ACHN (cell line): ENCODE measurements at places on chromosomes 11 and 22.

GRCh38 chr11:126109941-126110731 lies 47.5 kb upstream of the CDON start:
- no peak for DNase-seq

- DNase-seq, result no peak
These were observed 148.3 kb downstream of the JRKL start for GRCh38 chr11:96538104-96538503.

DNA sequence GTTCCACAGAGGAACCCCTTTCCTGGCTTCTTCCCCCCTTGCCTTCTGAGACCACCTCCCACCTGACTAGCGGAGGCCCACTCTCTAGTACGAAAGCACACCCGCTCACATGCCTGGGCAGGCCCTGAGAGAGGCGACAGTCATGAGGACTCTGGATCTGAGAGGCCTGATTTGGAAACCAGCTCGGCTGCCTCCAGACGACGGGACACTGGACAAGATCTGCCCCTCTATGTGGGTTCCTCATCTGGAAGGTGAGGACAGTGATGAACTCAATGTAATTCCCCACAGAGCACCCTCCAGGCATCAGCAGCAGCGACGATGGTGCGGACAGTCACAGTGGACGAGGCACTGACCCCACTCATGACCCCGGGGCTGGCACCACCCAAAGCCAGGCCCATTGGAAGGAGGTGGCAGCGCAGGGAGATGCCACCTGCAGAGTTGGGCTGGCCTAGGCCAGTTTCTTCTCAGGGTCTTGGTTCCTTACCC lies 7.5 kb downstream of the SULT4A1 start:
- DNase-seq, result no peak

DNA sequence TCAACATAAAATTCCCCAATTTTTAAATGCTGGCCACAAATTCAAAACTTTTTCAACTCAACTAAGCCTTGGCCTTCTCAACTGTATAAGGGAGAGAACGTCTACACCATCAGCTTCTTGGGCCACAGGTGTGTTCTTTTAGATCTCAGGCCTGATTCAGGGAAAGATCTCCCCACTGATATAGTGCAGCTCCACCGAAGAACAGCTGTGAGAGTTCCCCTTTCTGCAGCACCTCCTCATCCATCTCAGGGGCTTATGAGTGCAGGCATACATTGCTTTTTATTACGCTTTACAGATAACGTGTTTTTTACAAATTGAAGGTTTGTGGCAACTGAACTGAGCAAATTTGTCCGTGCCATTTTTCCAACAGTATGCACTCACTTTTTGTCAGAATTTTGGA lies 8.0 kb upstream of the CD82 start:
- no peak for DNase-seq

- no peak for DNase-seq
These were observed 863.6 kb downstream of the FAM181B start for GRCh38 chr11:81870066-81870412.

DNA sequence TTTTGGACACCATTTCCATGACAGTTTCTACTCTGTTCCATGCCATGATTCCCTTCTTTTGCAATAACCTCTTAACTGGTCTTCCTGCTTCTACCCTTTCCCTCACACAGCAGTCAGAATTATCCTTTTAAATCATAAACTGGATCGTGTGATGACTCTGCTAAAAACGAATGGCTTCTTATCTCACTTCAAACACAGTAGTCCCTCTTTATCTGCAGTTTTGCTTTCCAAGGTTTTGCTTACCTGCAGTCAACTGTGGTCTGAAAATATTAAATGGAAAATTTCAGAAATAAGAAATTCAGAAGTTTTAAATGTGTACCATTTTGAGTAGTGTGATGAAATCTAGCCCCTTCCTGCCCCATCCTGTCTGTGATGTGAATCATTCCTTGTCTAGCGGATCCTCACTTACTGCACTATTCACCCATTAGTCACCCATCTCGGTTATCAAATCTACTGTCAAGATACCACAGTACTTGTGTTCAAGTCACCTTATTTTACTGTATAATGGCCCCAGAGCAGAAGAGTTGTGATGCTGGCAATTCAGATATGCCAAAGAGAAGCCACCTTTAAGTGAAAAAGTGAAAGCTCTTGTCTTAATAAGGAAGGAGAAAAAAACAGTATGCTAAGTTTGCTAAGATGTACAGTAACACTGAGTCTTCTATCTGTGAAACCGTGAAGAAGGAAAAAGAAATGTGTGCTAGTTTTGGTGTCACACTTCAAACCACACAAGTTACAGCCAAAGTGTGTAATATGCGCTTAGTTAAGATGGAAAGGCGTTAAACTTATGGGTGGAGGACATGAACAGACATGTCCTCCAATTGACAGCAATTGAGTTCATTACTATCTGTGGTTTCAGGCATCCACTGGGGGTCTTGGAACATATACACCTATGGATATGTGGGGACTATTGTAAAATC lies 283.0 kb downstream of the DDX10 start:
- DNase-seq, result peak; percentile 3

DNA sequence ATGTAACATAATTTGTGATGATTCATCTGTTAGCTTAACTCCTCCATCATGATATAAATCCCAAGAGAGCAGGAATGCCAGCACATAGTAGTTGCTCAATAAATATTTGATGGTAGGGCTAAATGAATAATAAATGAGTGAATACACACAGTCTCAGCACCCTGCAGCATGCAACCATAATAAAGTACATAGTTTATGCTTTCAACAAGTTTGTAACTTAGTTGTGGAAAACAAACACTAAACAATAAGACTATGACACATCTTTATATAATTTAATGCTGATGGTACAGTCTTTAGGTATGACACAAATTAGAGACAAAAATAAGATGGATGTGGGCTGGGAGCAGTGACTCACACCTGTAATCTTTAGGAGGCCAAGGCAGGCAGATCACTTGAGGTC lies 3.8 kb downstream of the ALKBH8 start:
- no peak for DNase-seq

DNA sequence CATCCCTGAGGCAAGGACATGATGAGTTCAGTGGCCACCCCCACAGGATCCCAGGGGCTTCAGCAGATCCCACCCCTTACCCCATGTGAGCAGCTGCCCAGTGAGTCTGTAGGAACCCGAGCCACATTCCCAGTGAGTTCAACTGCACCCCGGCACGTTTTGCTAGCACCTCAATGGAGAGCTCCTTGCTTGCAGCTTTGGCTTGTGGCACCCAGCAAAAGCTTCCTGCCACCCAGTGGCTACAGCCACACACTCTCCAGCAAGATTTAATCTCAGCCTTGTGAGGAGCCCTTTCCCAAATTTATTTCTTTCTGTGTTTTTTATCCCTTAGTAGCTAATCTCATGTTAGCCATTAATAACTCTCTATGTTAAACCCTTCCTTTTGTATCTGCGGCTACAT lies 4.0 kb downstream of the SAA1 start:
- no peak for DNase-seq

GRCh38 chr11:4704054-4704789 lies at the start of gene MMP26:
MMP26 (plus strand) TSS chr11:4704784.
- no peak for DNase-seq

DNA sequence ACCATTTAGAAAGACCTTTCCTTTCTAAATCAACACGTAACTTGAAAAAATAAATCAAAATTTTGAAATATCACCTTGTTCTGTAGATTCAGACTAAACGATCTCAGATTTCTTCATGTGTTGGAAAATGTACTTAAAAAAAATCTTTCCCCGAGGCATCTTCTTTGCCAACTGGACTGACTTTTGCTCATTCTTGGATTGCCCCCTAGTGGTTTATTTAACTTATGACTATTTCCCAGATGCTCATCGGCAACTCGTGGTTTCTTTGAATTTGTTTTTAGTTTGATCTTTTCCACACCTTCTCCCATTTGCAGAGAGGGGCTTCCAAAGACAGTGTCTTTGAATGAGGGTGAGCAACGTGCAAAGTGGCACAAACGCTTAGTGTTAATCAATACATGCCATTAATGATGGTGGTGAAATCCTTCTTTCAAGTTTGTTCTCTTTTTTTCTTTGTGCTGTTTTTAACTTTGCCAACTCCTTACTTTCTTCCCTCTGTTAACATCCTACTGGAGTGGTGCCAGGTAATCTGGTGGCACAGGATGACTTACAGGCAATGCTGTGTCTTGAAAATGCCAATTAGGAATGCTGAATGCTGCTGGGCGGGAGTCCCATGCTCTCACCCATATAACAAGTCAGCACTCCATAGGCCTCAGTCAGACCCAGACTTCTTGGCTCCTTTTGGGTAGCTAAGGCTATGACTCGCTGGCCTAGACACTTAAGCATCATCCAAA lies 18.3 kb downstream of the PRSS23 start:
- DNase-seq, result peak; percentile 77

DNA sequence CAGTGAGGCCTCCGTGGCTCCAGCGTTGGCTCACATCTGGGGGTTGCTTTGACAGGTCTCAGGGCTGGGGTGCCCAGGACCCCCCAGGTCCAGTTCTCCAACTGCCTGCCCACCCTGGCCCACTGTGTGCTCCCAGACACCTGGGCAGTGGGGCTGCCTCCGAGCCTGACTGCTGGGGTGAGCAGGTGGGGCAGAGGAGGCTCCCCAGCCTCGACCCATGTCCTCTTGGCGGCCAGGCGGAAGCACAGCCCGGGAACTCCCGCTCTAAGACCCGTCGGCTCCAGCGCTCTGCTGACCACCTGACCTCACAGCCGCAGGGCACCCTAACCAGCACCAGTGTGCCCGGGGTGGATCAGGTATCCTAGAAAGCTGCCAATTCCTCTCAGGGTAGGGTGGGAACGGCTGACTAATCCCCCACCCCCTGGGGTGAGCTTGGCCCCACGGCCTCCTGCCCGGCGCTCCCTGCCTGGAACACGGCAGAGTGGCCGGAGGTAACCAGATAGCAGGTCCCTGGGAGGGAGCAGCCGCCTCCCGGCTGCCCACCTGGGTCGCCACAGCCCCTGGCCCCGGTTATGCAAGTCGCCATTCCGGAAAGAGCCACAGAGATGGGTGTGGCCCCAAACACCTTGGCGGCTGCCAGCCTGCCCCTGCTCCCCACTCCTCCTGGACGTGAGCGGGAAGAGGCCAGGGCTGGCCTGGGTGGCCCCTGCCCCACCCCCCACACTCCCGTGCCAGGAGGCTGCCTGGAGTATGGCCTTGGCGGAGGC lies 19.2 kb upstream of the MUC5B start:
- no peak for DNase-seq

DNA sequence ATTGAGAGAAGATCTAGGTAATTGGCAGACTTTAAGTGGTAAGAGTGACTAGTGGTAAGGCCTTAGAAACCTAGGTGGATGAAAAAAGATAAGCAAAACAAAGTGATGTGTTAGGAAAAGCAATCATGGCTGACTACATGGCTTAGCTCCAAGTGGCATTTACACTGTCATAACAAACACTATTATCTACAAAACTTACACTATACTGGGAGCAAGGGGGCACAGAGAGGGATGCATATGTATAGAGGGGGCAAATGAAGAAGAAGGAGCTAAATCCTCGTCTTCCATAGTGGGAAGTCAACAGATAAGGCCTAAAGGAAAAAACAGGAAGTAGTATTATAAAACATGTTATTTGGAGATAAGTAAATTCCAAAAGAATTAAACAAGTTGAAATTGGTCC lies 32.5 kb downstream of the ADORA2A start:
- no peak for DNase-seq

DNA sequence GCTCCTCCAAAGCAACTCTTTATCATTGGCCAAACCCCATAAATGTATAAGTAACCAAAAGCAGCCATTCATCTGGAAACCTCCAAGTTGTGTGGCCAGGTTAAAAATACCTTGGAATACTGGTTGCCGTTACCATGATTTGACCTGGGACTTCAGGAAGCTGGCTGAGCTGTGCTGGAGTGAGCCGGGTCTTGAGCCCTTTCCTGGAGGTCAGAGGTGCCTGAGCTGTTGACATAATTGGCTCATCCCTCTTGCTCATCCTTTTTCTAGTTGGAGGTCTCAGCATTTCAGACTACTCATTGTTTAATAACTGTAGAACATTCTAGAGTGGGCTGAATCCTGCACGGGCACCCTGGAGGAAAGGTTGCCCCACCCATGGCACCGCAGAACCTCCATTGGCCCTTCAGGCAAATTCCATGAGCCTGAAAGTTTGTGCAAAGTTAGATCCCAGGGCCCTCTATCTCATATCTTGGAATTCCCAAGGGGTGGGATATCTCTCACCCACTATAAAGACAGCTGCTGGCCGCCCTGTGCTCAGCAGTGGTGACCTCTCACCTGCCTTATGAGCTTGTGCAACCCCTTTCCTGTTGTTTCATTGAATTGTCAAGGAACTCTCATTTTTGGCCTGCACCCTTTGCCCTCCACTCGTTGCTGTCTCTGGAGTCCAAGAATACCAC lies 77.0 kb downstream of the C22orf31 start:
- no peak for DNase-seq

DNA sequence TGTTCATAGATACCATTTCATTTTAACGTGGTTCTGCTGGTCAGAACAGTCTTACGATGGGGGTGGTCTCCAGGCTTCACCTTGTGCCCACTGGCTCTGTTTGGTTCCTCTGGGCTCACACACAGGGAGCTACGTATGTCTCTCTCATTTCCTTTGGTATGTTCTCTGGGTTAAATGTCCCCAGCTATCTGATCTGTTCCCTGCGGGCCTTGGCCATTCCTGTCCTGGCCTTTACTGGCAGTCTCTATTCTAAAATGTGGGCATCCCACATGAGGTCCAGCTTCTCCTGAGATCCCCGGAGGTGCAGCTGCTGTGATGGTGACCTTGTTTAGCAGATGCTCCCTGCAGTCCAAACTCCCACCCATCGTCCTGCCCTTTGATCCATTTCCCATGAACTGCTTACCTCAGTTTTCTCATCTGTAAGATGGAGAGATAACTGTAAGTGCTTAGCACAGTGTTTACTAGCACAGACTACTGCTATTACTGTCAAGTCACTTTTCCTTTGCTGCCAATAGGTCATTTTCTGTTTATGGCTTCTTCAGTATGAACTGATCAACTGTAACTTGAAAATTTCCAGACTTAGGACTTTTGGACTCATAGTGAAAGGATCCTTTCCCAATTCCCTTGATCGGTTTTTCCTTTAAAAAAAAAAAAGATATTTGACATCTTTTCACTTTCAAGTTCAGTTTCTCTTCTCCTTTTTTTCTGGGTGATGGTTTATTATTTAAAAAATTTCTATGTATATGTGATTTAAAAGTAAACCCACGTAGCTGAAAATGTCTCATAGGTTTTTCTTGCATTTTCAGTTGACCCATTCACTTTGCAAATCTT lies 92.9 kb downstream of the PTPRJ start:
- no peak for DNase-seq

- peak; percentile 68 for DNase-seq
These were observed 3.3 kb upstream of the EPS8L2 start for GRCh38 chr11:702462-703461.
